NCI-H526 treated with DMSO at 0.1 percent for 48 hours (cell line): ENCODE measurements at places on chromosomes 6 and 20.

DNA sequence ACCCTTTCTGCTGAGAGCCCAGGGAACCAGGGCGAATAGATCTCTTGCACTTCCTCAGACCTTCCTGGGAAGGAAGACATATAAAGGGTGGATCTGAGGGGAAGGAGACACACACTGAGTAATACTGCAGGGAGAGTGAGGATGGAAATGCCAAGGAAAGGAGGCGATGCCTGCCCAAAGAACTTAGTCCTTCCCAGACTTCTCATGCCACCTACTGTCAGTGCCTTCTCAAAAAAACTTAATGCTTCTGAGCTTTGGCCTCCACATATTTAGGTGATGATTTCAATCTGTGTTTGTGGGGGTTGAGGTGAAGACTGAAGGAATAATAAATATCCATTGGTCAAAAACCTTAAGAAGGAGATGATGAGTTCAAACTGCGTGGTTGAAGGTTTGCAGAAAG is 9.7 kb downstream of the BTN3A1 start:
- DNase-seq, result no peak

GRCh38 chr6:113642714-113643406 is 214.3 kb upstream of the MARCKS start:
- DNase-seq, result peak; percentile 98

GRCh38 chr20:44746367-44747165 is 901 bp downstream of the KCNK15 start:
- DNase-seq, result no peak

- no peak for DNase-seq
These were observed 36.2 kb upstream of the BAG2 start for GRCh38 chr6:57135885-57136284.

DNA sequence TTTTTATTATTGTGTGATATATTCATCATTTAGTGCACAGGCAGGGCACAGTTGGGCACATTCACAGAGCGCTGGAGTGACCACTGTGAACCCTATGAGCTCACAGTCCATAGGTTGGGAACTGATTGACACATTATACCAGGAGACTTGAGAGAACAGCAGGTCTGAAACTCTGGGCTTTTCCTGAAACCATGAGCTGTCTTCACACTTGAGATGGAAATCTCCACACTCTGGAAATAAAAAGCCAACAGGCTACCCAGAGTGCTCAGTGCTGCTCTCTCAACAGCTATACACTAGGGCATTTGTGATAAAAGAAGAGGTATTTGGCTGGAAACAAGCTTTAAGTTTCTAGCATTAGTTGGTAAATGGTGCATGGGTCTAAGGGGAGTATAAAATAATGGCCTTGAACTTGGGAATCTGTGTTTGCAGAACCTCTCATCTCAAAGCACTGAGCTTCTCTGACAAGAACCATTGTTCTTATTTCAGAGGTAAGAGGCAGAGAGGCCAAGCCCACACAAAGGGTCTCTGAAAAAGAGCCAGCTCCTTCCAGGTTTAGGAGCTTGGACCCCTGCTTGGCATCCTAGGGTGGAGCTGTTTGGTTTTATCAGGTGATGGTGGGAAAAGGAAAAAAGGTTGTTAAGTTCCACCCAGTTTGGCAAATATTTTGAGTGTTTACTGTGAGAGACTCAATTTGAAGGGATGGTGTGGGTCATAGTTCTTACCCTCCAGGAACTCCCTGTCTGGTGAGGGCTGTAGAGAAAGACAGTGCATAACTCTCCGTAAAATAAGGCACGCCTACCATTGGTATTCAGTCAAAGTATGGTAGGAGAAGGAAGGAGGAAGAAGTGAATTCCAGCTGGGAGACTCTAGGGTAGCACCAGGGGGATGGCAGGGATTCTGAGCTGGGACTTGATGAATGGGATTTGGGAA is 14.5 kb downstream of the CHMP4B start:
- no peak for DNase-seq

DNA sequence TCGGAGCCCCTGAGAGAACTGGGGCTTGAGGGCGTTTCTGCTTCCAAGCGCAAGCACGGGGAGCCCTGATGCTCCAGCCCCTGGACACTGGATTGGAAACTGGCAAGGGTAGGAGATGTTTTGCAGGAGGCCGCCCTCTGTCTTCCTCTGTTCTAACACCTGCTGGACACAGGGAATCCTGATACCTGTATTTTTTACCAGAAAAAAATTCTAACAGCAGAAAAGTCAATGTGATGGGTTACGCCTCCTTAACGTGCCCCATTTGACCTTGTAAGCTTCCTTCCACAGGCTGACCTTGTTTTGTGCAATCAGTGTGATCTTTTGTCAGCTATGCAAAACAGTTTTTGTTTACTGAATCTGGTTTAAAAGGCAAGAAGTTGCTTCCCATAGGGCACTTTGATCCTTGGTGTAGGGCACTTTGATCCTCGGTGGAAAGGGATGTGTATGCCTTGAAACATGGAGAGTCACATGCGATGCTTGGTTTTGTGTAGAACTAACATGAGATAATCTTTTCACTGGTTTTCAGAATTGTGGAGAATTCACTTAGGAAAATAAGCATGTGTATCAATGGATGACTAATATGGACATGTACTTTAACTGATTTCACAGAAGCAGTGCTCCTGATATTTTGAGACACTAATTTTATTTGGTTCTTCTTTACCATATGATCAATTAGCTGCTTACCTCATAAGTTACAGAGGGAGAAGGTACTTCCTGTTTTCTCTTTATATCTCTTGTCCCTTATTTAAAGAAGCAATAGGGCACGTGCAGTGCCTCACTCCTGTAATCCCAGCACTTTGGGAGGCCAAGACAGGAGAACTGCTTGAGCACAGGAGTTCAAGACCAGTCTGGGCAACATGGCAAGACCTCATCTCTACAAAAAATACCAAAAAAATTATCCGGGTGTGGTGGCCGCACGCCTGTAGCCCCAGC is 59.9 kb upstream of the MAP3K4 start:
- DNase-seq, result no peak

- no peak for DNase-seq
These were observed 3.5 kb downstream of the SCAF8 start for GRCh38 chr6:154736618-154737259.

DNA sequence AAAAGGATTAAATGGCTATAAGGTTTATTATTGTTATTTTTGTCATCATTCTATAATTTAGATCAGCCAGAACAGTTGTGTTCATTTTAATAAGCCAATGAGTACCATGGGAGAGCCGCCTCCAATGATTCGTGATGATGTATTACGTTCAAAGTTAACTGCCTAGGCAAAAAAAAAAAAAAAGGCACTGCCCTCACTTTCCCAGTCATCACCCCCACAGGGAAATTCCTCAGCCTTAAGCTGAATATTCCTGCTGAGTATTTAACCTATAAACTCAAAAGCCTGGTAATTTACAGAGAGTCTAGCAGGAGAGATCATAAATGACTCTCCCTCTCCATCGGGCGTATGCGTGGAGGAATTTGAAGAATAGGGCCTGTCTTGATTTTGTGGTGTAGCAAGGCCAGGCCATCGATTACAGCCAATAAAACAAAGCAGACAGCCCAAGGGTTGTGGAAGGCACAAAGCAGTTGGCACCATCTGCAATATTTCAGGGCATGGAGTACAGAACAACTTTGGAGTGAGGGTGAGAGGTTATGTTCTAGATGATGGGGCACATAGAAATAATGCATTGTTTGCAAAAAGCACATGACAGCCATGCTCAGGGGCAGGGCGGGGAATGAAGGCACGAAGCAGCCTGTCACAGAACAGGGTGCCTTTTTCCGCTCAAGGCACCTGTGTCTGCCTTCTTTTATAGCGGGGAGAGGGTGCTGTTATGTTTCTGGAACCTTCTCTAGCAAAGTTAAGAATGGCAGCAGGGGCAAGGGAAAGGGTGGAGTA is 138.2 kb upstream of the DTNBP1 start:
- DNase-seq, result no peak

- no peak for DNase-seq
These were observed 85.5 kb upstream of the NT5E start for GRCh38 chr6:85364344-85364743.

GRCh38 chr20:37856932-37857660 is 45.8 kb upstream of the VSTM2L start:
- DNase-seq, result no peak

GRCh38 chr6:41503827-41504465 is 42.2 kb upstream of the FOXP4 start:
- DNase-seq, result no peak

DNA sequence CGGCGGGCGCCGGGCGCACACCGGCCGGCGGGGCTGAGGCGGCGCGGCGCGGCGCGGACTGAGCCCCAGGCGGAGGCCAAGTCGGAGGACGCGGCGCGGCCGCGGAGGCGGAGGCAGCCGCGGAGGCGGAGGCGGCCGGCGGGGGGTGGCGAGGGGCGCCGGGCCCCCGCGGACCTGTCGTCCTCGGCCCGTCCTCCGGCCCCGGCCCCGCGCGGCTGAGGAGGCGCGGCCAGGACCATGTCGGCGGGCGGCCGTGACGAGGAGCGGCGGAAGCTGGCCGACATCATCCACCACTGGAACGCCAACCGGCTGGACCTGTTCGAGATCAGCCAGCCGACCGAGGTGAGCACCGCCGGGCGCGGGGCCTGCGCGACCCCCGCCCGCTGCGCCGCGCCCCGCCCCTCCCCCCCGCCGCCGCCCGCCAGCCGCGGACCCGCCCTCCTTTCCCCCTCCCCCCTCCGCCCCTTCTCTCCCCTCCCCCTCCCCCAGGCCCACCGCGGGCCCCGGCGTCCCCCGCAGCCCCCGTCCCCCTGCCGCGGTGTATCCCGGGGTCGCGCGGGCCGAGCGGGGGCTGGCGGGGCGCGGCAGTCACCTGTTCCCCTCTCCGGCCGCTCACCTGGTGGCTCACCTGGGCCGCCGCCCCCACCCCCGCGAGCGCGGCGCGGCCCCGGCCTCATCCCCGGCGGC is at the start of gene AFDN:
AFDN (plus strand) TSS at position 16 of the 687 bp plus-strand sequence; CDS start at position 238, 222 bp downstream.
- DNase-seq, result no peak

DNA sequence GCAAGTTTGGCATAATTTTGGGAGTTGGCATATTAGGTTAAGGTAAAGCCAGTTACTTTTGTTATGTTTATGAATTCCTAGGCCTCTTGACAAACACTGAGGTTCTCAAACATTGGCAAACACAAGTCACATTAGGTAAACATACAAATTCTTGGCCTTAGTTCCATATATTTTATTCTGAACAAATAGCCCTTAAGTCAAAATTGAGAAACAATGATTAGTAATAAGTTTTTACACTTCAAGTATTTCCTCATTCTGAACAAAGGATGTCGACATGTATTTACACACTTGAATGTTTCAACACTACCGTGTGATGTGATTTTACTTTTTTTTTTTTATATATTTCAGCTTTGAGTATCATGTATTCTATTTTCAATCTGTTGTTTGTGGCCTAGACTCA is 3.8 kb upstream of the ECHDC1 start:
- no peak for DNase-seq

DNA sequence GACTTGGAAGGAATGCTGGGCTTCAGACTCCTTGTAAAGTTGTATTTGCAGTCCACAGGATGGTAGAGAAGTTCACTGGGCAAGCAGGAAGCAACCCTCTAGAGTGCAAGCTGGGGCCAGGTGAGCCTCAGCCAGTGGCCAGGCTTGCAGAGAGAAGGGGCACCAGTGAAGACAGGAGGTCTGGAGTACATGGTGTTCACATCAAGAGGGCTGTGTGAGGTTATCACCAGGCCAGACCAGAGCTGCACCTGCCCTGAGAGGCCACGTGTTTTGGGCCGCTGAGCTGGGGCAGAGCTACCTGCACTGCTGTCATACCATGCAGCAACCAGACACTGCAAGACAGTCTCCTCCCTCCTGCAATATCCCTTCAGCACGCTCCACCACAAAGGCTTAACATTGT is 79.0 kb downstream of the SH3BGRL2 start:
- peak; percentile 3 for DNase-seq

DNA sequence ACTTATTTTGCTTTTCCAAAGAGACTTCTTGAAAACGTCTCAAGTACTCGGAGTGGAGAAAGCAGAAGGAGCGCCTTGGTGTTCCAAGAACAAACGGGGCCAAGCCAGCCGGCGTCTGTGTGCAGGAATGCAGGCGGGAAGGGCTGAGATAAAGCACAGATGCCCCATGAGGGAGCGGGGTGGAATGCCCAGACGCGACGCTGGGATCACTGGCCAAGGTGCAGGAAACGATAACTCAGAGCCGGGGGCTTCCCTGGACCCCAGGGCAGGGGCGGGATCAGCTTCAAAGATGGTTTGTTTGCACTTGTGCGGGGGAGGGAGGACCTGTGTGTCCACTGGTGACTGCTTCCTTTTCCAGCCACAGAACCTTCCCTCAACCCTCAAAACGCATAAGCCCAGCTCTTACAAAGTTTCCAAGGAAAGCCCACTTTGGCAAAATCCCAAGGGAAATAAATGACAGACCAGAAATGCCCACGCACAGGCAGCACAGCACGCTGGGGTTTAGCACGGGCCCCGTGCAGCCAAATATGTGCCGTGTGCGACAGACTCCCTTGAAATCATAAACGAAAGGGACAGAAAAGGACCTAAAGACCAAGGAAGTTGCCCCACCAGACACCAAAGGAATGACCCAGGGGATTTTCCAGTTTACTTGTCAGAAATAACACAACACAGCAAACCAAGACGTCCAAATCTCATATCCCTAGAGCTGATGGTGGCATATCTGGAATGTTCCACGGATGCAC is 113.9 kb downstream of the NFATC2 start:
- no peak for DNase-seq

DNA sequence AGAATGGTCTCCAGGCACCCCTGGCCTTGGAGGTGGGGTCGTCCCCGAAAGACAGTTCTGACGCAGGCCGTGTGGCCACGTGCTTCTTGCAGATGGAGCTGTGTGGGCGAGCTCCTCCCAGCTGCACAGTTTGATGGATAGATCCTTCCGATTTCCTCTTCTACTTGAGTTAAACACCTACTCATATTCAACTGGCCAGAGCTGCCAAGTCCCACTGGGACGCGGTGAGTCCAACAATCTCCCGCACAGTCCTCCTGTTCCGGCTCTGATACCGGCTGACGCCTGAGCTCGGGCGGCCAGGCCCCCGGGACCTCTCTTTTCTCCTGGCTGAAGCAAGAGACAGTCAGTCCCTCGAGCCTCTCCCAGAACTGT is 57.9 kb upstream of the DACT2 start:
- no peak for DNase-seq

GRCh38 chr6:80250391-80250997 is 144.0 kb downstream of the BCKDHB start:
- DNase-seq, result no peak

GRCh38 chr6:136991646-136992045 is 53.1 kb downstream of the IL20RA start:
- DNase-seq, result no peak

- no peak for DNase-seq
These were observed 26.0 kb upstream of the CCDC167 start for GRCh38 chr6:37525460-37526357.

GRCh38 chr20:39136798-39137197 is 174.7 kb downstream of the DHX35 start:
- no peak for DNase-seq
